Astrocyte (in vitro differentiated cells and primary cell): ENCODE measurements at places on chromosomes 4 and X. TPM values are rescaled to one million over a fixed set of nuclear protein-coding genes. Genes with fewer than 3 reads are reported as not detected.

- peak; percentile 95 for DNase-seq
- H3K27me3 ChIP-seq: no peaks in the 10 kb centered on the region
- no peaks in the 10 kb centered on the region for H3K36me3 ChIP-seq
- H3K4me1 ChIP-seq: peaks cover 26% of the 10 kb centered on the region
Measured at GRCh38 chr4:53962516-53963225, 101.7 kb downstream of the CHIC2 start.

DNA sequence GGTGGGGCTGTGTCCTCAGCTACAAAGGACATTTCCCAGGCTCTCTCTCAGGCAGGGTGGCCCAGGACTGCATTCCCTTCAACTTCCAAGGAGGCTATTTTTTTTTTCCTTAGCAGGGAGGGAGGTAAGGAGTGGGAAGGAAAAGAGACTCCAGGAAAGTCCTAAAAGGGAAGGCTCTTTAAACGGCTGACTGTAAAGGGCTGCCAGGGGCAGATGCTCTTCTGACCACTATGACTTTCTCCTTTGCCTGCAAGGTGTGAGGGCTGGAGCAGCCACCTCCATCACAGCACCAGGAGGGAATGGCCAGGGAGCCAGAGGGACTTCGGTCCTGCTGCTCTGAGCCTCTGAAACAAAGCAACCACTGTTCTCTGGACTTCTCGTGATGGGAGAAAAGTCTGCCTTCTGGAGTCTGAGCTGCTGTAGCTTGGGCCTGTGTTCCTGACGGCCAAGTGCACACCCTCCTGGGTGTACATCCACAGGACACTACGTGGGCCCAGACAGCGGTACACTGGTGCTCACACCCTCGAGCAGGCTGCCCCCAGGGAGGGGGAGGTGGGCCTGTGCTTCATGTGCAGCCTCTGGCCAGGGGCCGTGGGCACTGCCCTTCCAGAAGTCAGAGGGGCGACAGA, 17.9 kb downstream of the NAT8L start:
- H3K4me1 ChIP-seq: no peaks in the 10 kb centered on the region
- no peak overlapping the region for H3K4me3 ChIP-seq
- DNase-seq: no peak
- H3K27me3 ChIP-seq: no peaks in the 10 kb centered on the region
- no peaks in the 10 kb centered on the region for H3K36me3 ChIP-seq

Gene MAGEA9B
- total RNA-seq: not detected in 2 replicates

Gene PTTG2
- total RNA-seq: not detected in 2 replicates

DNA sequence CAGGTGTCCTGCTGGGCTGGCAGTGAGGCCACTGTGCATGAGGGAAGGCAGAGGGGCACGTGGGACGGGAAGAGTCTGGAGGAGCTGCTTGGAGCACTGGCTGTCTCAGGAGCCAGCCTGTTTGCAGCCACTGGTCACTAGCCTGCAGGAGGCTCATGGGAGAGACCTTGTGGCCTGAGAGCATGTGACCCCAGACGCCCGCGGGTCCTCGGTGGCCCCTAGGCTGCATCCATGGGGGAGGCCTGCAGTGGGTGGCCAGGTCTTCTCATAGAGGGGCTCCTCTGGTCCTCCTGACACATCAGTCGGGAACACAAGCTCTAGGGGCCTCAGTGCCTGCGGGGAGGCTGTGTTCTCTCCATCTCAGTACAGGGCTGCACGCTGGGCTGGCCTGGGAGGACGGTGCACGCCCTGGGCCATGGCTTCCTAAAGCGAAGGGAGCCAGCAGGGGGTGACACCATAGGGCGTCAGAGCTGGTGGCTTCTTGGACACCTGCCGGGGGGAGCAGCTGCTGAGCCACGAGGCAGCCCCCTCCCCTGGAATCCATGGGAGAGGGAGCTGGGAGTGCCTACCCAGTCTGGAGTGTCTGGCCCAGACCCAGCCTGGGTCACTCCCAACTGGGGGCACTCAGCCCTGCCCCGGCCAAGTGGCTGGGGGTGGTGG, 12.3 kb downstream of the NAT8L start:
- no peak overlapping the region for H3K27ac ChIP-seq
- no peak for DNase-seq
- no peak overlapping the region for H3K4me3 ChIP-seq
- no peaks in the 10 kb centered on the region for H3K4me1 ChIP-seq
- H3K27me3 ChIP-seq: peaks cover 2% of the 10 kb centered on the region

DNA sequence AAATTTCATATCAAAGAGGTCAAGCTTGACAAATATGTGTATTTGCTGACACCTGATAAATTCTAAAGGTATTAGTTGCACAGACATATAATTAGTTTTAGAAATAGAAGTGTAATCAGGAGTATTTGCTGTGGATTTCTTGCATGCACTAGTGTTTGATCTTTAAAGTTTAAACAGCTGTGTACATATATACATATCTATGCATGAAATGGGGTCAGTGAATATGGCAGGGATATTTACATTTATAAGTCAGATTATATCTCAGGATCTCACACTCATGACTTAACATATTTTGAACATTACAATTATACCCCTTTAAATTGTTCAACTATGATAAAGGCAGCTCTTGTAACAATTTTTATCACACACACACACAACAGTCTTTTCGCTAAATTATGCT, 547.4 kb upstream of the ACTRT1 start:
- H3K27ac ChIP-seq: no peak overlapping the region

GRCh38 chrX:65406532-65406931, 128.1 kb downstream of the LAS1L start:
- DNase-seq: no peak
- H3K27me3 ChIP-seq: peaks cover 5% of the 10 kb centered on the region
- no peaks in the 10 kb centered on the region for H3K4me1 ChIP-seq

DNA sequence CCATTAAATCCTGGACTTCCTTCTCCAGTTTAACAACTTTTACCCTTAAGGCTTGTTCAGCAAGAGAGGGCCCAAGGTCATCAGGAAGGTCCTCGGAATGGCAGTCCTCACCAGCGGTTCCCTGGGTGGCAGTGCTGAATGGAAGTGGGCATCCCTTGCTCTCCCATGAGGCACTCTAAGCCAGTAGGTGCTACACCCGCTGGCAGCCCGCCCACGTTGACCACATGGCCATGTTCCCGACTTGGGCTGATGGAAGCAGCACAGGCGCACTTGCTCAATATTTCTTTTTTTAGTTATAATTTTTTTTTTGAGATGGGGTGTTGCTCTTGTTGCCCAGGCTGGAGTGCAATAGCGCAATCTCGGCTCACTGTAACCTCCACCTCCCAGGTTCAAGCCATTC, 277.9 kb downstream of the ZC4H2 start:
- H3K4me1 ChIP-seq: no peaks in the 10 kb centered on the region
- no peak overlapping the region for H3K4me3 ChIP-seq
- no peaks in the 10 kb centered on the region for H3K36me3 ChIP-seq
- H3K27ac ChIP-seq: no peak overlapping the region
- H3K27me3 ChIP-seq: no peaks in the 10 kb centered on the region

DNA sequence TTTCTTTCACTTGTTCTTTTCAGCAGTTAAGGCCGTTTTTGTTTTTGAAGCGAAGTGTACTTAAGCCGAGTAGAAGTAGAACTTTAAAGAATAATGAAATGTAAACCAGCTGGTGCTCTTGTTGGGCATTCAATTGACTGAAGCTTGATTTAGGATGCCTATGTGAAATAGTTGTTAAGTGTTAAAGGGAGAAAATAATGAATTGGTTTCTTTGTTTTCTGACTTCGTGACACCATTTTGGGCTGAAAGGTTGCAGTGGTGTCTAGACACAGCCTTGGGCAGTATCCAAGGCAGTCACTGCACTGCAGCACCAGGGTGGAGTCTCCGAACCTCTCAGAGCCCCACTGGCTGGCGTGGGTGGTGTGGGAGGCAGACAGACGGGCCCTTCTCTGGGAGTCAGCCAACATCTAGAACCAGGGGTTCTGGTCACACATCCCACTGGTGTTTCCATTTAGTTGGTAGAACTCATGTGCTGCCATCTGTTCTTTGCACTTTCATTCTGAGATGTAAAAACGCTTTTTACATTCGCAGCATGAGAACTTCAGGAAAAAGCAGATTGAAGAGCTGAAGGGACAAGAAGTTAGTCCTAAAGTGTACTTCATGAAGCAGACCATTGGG, 3.5 kb downstream of the UCHL1 start:
- no peak for DNase-seq
- no peak overlapping the region for H3K27ac ChIP-seq
- no peaks in the 10 kb centered on the region for H3K27me3 ChIP-seq
- H3K36me3 ChIP-seq: peaks cover 59% of the 10 kb centered on the region
- no peak overlapping the region for H3K4me3 ChIP-seq

Gene RAB33A
- total RNA-seq: 1.7 and 1.9 TPM in 2 replicates

GRCh38 chrX:28549838-28550237, 37.4 kb upstream of the IL1RAPL1 start:
- DNase-seq: no peak
- no peaks in the 10 kb centered on the region for H3K27me3 ChIP-seq
- H3K4me1 ChIP-seq: no peaks in the 10 kb centered on the region

GRCh38 chr4:25358515-25359275, 18.4 kb upstream of the ANAPC4 start:
- no peak overlapping the region for H3K4me3 ChIP-seq
- H3K27ac ChIP-seq: no peak overlapping the region
- H3K27me3 ChIP-seq: no peaks in the 10 kb centered on the region
- no peaks in the 10 kb centered on the region for H3K36me3 ChIP-seq
- no peak for DNase-seq
- no peaks in the 10 kb centered on the region for H3K4me1 ChIP-seq

GRCh38 chrX:116801943-116802342, 339.2 kb upstream of the CT83 start:
- H3K4me1 ChIP-seq: no peaks in the 10 kb centered on the region
- H3K27me3 ChIP-seq: no peaks in the 10 kb centered on the region
- no peak overlapping the region for H3K27ac ChIP-seq
- no peaks in the 10 kb centered on the region for H3K36me3 ChIP-seq
- no peak for DNase-seq

- peaks cover 20% of the 10 kb centered on the region for H3K4me1 ChIP-seq
- peak; percentile 51 for DNase-seq
- peaks cover 47% of the 10 kb centered on the region for H3K36me3 ChIP-seq
- no peaks in the 10 kb centered on the region for H3K27me3 ChIP-seq
Measured at GRCh38 chr4:128863312-128864075, 54.0 kb downstream of the JADE1 start.

GRCh38 chrX:119015407-119016237, 41.2 kb downstream of the LONRF3 start:
- H3K27ac ChIP-seq: peak overlapping the region; percentile 7
- DNase-seq: peak; percentile 77
- no peaks in the 10 kb centered on the region for H3K27me3 ChIP-seq
